ENCODE measurements at places on chromosomes 7 and 10. TPM values are rescaled to one million over a fixed set of nuclear protein-coding genes. Genes with fewer than 3 reads are reported as not detected.

GRCh38 chr7:127766831-127767459, 115.0 kb downstream of the SND1 start:
- no peak for DNase-seq

DNA sequence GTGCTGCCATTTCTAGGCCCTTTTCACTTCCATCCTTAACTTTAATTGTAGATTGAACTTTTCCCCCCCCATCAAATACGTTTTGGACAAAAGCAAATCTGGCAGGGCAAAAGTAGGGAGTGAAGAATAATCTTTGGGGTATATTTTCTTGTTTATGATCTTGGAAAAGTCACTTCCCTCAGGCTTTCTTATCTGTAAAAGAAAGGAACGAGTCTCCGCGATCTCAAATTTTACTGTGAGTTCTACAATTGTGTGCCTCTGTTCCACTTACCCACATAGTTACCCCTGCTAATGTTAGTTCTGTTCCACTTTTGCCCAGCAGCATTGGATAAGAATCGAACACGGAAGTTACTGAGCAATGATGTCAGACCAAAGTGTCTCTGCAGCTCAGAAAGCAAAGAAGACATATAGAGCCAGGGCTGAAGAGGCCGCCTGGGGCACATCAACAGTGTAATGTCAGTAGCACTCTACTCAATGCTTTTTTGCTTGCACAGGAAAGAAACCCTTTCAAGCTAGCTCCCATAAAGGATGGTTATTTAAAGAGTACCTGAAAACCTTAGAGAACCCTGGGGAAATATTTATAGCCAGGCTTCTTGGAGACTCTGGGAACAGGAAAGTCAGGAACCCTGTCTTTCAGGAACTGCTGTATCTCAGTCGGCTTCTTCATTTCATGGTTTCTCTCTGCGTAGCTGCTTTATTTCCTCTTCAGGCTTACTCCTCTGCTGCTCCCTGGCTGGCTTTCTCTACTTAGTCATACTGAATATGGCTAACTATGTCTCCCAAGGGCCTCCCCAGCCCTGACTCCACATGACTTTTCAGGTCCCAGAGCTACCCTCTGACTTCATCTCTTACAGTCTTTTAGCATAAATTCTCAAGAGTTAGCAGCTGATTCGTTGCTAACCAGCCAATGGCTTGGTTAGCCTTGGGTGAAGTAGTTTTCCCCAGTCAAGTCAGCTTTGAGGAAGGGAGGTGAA, 123.7 kb upstream of the FAM3C start:
- no peak for DNase-seq

DNA sequence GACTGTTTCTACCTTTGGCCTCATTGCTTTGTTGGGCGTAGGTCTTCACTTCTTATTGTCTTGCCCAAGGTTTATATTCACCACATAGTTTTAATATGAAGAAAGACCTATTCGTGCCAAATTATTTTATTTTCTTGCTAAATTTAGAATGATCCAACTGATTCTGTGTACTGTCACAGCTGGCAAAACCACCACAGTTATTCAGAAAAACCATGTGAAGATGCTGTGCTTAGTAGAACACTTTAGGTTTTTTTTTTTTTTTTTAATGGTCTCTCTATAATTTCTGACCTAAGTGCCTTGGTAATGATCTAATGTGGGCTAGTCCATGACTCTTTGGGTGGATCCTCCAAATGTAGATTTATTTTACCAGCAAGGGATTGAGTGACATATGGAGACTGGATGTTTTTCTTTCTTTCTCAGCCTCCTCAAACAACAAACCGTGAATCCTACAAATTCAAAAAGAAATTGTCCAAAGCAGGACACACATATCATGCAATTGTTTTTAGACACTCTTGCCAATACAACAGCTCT, 243.8 kb downstream of the DYNC1I1 start:
- DNase-seq = no peak

- no peak for DNase-seq
Observed at GRCh38 chr10:78712147-78712546, 356.6 kb upstream of the ZMIZ1 start.

GRCh38 chr10:58981846-58982245, 194.6 kb upstream of the PHYHIPL start:
- no peak for DNase-seq

- DNase-seq = no peak
Observed at GRCh38 chr7:134502463-134503371, 24.6 kb upstream of the AKR1B10 start.

- DNase-seq = no peak
Observed at GRCh38 chr10:1156616-1156886, 100.4 kb downstream of the WDR37 start.

- DNase-seq = no peak
Observed at GRCh38 chr7:17965603-17966002, 25.3 kb upstream of the SNX13 start.

DNA sequence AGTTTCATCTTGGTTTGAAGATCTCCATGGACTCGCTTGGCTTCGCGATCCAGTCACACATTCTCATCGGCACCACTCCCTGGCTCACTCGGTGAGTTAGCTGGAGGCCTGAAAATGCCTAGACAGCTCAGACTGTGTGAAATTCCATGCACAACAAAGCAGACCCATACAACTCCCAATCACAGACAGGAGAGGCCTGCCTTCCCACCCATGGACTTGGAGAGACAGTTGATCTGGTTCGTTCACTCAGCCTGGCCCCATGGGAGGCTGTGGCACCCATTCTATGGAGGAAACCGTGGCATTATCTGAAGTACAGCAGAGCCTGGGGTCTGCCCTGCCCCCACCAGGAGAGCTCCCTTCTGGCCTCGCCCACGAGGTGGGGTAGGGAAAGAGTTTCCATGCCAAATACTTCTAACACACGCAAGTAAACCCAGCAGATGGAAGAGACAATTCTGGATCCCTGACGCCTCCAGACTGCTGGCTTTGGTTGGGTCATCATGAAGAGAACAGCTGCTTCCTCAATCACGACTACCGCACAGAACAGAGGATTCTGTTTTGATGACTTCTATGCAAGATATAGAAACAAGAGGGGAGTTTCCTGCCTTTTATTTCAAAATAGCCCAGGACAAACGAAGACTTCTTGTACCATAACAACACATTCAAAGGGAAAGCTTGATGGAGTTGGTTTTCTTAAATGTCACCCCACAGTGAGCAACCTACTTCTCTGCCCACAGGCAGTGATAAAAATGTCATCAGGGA, 15.9 kb downstream of the FAM53B start:
- no peak for DNase-seq

- DNase-seq = no peak
Observed at GRCh38 chr7:35878351-35878750, 77.5 kb downstream of the SEPTIN7 start.

- DNase-seq = no peak
Observed at GRCh38 chr10:45063591-45064231, 63.0 kb downstream of the ZNF22 start.

DNA sequence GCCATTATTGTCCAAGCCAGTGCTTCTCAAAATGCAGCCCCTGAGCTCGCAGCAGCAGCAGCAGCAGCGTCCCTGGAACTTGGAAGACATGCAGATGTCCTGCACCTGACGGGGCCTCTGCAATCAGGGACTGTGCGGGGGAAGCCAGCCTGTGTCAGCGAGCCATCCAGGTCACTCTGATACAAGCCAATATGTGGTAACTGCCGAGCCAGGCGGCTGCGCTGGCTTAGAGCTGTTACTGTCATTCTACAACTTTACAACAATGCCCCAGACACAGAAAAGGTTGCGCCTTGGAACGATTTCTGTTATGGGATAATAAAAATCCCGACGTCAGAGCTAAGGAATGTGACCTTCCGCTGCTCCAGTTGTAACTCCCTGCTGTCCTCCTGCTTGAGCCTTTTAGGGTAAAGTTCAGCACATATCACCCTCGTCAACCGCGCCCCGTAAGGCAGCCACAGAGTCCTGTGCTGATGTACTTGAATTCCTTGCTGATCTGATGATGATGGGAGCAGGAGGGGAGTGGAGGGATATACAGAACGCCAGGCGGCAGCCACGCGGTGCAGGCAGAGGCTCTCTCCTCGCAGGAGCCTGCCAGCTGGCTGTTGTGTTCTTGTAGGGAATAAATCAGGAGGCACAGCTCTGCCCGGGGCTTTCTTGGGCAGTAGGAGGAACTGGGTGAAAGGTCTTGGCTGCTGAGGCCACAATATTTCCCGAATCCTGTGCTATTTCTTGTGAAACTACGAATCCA, 20.0 kb upstream of the CRYGN start:
- DNase-seq = peak; percentile 91

GRCh38 chr10:120583424-120584108, 126.5 kb downstream of the PLPP4 start:
- no peak for DNase-seq

GRCh38 chr7:80105701-80106408, 28.8 kb upstream of the GNAI1 start:
- no peak for DNase-seq

DNA sequence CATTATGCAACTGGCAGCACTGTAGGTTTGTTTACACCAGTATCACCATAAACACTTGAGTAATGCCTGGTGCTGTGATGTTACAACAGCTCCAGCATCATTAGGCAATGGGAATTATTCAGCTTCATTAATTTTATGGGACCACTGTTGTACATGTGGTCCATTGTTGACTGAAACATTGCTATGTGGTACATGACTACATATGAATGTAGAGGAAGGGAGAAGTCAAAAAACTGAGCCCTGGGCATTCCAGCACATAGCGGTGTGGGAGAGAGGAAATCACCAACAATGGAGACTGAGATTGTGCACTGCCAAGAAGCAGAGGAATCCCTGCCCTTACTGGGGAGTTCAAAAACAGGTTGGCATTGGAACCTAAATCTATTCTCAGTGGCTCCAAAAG, 89.0 kb downstream of the TRIM24 start:
- DNase-seq = no peak

- peak; percentile 71 for DNase-seq
Observed at GRCh38 chr7:151599401-151600227, 79.9 kb upstream of the RHEB start.

DNA sequence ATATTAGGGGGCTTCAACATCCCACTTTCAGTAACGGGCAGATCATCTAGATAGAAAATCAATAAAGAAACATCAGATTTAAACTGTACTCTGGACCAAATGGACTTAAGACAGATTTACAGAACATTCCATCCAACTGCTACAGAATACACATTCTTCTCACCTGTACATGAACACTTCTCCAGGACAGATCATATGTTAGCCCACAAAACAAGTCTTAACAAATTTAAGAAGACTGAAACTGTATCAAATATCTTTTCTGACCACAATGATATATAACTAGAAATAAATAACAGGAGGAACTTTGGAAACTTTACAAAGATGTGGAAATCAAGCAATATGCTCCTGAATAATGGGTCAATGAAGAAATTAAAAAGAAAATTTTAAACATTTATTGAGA, 86.7 kb downstream of the MICU1 start:
- no peak for DNase-seq

- no peak for DNase-seq
Observed at GRCh38 chr10:71694567-71694968, 25.0 kb downstream of the C10orf105 start.

DNA sequence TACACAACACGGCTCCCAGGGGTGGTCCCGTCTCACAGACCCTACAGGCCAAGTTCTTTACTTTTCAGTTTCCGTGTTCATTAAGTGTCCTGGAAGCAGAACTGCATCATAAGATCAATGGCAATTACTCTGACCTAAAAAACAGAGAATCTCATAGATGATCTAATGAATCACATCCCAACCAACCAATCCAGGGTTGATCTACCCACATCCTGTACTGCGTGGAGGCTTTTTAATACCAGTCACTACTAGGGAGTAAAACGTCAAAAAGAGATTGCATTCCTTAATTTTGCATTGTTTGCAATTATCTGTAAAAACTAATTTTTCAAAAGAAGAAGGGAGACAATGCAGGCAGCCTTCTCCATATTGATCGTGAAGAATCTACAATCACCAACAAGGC, 72.6 kb downstream of the PARD3 start:
- DNase-seq = no peak

DNA sequence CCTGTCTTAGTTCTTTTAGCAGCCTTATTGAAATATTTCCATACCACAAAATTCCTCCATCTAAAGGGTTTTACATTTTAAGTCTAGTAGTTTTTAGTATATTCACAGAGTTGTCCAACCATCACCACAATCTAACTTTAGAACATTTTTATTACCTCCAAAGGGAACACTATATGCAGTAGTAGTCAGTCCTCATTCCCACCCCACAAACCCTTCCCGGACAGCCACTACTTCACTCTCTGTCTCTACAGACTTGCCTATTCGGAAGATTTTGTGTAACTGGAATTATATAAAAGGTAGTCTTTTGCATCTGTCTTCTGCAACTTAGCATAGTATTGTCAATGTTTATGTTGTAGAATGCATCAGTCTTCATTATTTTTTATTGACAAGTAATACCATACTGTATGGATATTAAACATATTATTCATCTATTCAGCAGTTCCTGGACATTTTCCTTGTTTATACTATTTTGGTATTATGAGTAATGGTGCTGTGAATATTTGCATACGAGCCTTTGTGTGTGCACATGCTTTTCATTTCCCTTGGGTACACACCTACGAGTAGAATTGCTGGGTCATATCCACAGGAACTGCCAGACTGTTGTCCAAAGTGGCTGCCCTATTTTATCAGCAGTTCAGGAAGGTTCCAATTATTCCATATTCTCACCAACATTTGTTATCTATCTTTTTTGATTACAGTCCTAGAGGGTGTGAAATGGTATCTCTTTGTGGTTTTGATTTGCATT, 60.9 kb upstream of the LANCL2 start:
- no peak for DNase-seq

DNA sequence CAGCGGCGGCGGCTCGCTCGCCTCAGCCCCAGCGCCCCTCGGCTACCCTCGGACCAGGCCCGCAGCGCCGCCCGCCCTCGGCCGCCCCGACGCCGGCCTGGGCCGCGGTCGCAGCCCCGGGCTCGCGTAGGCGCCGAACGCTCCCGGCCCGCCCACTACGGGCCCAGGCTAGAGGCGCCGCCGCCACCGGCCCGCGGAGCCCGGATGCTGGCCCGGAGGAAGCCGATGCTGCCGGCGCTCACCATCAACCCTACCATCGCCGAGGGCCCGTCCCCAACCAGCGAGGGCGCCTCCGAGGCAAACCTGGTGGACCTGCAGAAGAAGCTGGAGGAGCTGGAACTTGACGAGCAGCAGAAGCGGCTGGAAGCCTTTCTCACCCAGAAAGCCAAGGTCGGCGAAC, 18.2 kb upstream of the TSPAN33 start:
- DNase-seq = no peak

DNA sequence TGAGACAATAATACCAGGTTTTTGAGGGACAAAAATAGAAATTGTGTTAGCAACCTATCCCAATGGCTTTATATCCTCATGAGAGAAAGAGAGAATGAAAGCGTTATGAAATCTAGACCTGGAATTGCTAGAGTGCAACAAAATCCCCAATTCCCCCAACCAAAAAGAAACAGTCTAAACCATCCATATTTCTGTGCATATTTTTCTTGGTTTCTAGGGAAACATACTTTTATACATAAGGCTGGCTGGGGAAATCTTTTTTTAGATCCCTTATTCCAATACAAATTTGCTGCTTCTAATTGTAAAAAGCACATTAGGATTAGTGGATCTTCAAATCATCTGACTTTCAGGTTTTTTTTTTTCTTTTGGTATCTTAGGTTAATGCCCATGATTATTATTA, 277.0 kb upstream of the SEMA3A start:
- DNase-seq = no peak

Gene IQCE
- 6.8 TPM for polyA plus RNA-seq

Gene CRYGN
- polyA plus RNA-seq = 0.10 TPM

Gene TSPAN14
- 33.3 TPM for polyA plus RNA-seq

Gene RAMP3
- not detected for polyA plus RNA-seq

Gene MAPK8
- 31.2 TPM for polyA plus RNA-seq

Gene SCIN
- polyA plus RNA-seq = 0.17 TPM

Gene TBC1D12
- 3.3 TPM for polyA plus RNA-seq

Gene LRRC17
- polyA plus RNA-seq = 2.4 TPM

Gene ZNF425
- 2.0 TPM for polyA plus RNA-seq

Gene AHR
- 13.1 TPM for polyA plus RNA-seq

Gene CRPPA
- polyA plus RNA-seq = 0.39 TPM

Gene ZNF479
- not detected for polyA plus RNA-seq

Gene SPDYE3
- not detected for polyA plus RNA-seq

All from BJ (cell line).